Vagina (tissue), 2 donors: ENCODE measurements at places on chromosomes 12 and 14.

GRCh38 chr14:105249182-105250007 lies 1.1 kb downstream of the BTBD6 start:
- no peak for DNase-seq

DNA sequence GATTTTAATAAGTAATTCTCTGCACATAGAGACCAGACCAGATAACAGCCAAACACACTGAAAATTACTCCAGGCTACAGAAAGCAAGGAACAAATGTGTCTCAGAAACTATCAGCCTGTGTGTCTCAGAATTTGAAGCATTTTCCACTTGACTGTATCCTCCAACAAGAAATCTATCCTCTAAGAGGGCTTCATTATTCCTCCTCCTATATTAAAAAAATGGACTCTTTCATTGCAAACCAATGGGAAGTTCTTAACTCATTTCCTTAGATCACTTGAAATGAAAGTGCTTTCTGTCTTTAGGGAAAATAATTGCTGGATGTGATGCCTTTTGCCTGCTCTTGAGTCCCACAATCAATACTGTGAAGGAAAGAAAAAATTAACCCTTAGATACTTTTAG lies 2.3 kb downstream of the ST8SIA1 start:
- no peak for DNase-seq

DNA sequence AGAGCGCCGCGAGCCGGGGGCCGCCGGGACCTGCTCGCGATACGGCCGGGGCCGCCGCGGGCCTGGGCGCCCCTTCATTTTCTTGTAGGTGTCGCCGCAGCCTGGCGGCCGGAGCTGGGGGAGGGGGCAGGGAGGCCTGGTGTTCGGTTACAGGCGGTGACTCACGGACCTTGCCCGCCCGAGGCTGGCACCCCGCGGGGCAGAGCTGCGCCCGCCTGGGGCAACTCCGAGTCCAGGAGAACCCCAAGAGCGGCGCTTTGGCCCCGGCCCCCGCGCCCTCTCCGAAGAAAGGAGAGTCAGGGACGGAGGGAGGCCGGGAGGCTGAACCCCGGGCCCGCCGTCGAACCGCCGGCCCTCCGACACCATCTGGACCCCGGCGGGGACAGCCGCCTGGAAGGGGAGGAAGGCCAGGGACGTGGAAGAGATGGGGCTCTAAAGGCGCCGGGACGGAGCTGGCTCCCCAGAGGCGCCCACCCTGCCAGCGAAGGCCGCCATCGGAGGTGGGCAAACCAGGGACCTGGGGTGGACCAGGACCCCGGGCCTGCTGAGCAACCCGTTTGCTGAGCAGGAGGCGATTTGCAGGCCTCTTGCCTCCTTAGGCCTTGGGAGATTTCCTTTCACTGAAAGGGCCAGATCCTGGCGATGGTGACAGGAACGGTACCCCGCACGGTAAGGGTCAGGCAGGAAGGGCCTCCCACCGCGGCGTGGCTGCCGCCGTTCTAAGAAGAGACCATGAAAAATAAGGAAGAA lies 843 bp upstream of the NUAK1 start:
- no peak for DNase-seq

- DNase-seq = no peak
Observed at GRCh38 chr14:106778986-106779385, 1252.6 kb downstream of the TMEM121 start.

DNA sequence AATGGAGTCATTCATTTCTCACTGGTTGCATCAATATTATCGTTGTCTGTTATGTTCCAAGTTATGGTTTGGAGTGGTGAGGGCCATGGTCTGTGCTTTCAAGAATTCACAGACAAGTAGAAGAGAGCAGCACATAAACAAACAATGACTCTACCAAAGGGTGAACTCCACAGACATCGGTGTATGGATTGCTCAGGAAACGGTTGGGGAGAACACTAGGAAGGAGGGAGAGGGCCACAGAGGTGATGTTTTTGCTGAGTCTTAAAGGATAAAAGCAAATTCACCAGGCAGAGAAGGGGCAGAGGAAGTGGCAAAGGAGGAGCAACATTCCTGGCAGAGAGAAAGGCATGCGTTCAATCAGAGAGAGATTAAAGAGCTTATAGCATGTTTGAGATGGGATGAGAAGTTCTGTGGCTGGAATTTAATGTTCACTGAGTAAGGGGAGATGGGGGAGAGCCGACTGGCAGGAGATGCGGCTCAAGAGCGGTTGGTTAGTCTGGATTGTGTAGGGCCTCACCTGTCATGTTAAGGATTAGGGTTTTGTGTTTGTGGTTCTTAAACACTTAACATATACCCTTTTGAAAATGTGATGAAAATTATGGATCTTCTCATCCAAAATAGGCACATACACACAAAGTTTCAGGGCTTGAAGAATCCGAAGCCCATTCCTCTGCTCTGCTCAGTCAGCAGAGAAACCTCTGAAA lies 42.3 kb upstream of the FRMD6 start:
- no peak for DNase-seq

DNA sequence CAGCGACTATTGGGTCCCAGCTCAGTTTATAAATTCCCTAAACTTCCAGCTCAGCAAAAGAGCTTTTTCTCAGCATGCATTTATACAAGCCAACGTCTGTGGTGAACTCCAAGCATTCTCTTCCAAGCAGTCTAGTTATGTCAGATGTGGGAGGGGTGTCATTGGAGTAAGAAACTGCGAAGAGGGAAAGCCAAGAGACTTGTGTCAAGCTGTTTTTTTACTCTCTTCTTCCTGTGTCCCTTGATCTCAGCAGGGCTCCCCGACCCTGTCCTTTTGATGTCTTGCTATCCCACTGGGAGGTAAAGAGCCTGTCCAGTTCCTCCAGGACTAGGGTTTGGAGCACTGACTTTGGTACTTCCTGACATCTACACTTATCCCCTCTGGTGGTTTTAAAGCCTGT lies 69.0 kb downstream of the PPM1H start:
- DNase-seq = no peak

DNA sequence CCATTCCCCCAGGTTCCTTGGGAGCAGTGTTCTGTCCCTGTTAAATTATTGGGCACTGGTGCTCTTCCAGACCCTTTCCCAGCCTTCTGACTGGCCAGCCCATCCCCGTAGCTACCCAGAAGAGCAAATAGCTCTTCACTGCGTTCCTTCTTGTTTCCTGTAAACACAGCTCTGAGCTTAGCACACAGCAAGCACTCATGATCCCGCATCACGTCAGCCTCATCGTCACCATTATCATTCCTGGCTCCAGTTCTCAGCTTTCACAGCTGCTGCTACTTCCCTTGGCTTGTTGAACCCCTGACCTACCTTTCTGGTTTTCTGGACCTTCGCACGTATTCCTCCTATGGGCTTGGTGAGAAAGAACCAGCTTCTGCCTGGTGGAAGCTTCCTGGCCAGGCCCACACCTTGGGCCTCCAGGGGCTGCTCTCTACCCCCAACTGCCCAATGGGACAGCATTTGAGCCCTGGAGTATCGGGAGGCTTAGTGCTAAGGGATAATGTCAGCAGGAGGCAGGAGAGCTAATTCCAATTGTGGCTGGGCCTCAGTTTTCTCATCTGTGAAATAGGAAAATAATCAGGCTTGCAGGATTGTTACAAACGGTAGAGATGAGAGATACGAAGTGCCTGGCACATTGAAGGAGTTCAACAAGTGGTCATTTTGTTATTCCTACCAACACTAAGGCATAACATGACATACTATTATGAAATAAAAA lies 22.6 kb upstream of the PAPOLA start:
- DNase-seq = no peak

DNA sequence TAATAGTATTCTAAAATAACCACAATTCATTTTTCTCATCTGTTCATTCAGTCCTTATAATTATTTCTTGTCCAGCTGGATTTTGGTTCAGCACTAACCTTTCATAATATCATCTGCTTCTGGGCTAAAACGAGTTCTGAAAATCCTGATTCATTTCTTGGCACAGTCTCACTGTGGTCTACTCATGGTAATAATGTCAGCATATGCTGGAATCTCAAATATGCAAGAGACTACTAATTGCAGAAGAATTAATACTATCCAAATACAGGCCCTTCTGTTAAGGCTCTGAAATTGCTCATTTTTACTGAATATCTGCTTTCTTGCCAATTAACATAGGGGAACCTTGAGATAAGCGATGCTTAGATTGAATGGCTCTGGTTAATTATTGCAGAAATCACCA lies 597.1 kb downstream of the RPL10L start:
- no peak for DNase-seq

GRCh38 chr12:69068448-69068847 lies 135.5 kb upstream of the CPM start:
- DNase-seq = no peak

DNA sequence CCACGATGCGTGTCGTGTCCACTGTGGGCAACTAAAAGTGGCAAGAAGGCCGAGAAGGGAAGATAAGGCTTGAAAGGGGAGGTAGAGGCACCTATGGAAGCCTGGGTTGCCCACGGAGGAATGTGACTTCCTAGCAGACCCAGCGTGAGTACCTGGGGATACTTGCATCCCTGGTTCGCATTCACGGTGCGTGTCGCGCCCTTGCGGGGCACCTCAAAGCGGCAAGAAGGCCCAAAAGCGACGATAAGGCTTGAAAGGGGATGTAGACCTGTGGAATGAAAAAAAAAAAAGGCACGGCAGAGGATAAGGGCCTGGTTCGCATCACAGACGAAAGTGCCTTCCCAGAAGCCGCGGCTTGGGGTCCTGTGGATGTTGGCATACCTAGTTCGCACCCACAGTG lies 282.9 kb downstream of the ALG10 start:
- DNase-seq = no peak

DNA sequence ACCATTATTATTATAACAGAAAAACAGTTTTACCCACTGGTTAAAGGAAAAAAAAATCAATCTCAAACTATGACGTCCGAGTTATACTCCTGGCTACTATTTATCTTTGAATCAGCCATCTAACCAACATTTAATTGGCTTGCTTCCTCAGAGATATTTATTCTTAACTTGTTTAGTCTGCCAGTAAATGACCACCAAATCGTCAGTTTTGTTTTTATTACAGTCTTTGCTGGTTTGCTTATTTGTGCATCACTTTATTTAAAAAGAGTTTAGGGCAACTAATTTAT lies 71.2 kb downstream of the RASSF8 start:
- DNase-seq = no peak

DNA sequence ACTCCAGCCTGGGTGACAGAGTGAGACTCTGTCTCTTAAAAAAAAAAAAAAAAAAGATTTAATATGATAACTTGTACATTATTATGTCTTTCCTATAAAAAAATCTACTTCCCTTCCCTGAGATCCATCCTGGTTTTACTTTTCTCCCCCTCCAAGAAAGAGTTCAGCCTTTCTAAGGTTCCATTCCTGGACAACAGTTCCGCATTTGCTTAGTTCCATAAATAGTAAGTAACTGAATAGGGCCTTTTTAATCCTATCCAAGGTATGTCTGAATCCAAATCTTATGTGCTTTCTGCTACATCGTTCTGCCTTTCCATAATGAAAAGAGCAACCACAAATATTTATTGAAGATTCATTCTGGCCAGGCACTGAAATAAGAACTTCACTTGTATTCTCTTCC lies 187.8 kb downstream of the DACT1 start:
- no peak for DNase-seq

DNA sequence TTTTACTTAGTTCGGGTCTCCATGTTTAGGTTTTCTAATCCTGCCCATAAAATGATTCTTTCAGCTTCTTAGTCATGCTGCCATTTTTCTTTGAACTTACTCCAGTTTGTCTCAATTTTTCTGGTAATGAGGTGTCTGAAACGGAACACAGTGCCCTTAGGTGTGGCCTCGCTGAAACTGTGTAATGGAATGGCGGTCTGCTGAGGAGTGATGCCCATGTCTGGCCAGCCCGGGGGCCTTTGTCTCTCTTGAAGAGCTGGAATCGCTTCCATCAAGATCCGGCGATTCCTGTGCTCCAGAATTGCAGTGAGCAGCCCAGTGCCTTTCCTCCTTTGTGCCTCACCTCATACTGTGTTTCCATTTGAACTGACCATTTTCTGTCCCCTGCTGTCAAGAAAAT lies 112.5 kb downstream of the FBXL14 start:
- no peak for DNase-seq

DNA sequence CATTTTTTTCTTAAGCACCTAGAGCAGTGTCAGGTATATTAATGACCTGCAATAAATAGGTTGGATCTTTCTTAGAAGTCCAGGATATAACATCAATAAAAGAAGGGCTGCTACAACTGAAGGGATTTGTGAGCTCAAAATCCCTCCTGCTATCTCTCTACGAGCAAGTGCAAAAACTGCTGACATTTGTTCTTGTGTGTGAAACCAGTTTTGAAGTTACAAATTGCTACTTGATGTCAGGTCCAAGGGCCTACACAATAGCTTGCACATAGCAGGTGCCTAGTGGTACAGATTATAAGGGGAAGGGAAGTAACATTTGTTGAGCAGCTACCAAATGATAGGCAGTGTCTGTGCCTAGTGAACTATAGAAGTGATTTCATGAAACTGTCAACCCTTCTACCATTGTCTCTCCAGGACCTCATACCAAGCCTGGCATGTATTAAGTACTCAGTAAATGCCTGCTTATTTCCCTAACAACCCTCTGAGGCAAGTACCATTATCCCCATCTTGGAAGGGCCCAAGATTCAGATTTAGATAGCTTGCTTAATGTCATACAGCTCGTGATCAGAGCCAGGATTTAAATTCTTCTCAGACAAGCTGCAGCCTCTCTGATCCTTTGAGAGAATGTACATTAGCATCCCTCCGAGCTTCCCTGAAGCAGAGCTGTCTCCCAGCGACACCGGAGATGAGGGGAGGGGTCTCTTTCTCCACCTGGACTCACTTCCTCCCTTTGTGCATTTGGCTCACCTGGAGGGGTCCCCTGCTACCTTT lies 300.3 kb downstream of the ZFP36L1 start:
- no peak for DNase-seq

GRCh38 chr12:50569321-50569720 lies 64.5 kb downstream of the DIP2B start:
- no peak for DNase-seq

DNA sequence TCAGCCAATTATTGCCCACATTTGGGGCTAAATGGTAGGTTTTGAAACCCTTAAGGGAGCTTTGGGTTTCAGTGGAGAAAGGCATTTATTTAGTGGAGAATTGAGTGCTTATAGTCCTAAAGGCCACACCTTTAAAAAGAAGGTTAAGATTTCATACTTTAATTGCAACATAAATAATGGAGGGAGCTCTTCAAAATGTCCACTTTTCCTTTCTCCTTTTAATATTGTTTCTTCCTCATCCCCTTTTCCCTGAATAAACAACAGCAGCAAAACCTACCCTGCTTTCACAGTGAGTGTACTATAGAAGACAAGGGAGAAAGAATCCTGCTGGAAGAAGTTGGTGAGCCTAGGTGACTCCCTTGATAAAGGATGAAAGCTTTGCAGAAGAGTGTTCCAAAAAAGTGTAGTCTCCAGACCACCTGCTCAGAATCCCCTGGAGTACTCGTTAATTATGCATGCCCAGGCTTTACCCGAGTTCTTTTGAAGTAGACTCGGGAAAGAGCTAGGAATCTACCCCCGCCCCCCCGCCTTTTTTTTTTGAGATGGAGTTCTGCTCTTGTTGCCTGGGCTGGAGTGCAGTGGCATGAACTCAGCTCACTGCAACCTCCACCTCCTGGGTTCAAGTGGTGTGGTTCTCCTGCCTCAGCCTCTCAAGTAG lies 11.5 kb upstream of the EID3 start:
- DNase-seq = no peak

GRCh38 chr14:52650774-52651173 lies 44.6 kb downstream of the ERO1A start:
- no peak for DNase-seq

- DNase-seq = no peak
Observed at GRCh38 chr12:105420659-105421240, 90.3 kb downstream of the C12orf75 start.

GRCh38 chr12:135138-135537 lies 68.6 kb downstream of the IQSEC3 start:
- DNase-seq = no peak

GRCh38 chr12:106645074-106645421 lies 62.2 kb downstream of the RFX4 start:
- no peak for DNase-seq

- DNase-seq = no peak
Observed at GRCh38 chr12:107580750-107581618, 104.6 kb upstream of the PWP1 start.
